NAMALWA (cell line): ENCODE measurements at places on chromosomes 7 and 10.
A peak's percentile ranks its signal among the peaks of the same experiment; 100 is the strongest.

DNA sequence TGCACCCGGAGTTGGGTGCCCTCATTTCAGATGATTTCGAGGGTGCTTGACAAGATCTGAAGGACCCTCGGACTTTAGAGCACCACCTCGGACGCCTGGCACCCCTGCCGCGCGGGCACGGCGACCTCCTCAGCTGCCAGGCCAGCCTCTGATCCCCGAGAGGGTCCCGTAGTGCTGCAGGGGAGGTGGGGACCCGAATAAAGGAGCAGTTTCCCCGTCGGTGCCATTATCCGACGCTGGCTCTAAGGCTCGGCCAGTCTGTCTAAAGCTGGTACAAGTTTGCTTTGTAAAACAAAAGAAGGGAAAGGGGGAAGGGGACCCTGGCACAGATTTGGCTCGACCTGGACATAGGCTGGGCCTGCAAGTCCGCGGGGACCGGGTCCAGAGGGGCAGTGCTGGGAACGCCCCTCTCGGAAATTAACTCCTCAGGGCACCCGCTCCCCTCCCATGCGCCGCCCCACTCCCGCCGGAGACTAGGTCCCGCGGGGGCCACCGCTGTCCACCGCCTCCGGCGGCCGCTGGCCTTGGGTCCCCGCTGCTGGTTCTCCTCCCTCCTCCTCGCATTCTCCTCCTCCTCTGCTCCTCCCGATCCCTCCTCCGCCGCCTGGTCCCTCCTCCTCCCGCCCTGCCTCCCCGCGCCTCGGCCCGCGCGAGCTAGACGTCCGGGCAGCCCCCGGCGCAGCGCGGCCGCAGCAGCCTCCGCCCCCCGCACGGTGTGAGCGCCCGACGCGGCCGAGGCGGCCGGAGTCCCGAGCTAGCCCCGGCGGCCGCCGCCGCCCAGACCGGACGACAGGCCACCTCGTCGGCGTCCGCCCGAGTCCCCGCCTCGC, at the start of gene EGFR:
Gene EGFR, plus strand, starts transcription at position 657 of the 830 bp plus-strand sequence. CDS start 261 bp downstream, outside the sequence.
- DNase-seq, result no peak

DNA sequence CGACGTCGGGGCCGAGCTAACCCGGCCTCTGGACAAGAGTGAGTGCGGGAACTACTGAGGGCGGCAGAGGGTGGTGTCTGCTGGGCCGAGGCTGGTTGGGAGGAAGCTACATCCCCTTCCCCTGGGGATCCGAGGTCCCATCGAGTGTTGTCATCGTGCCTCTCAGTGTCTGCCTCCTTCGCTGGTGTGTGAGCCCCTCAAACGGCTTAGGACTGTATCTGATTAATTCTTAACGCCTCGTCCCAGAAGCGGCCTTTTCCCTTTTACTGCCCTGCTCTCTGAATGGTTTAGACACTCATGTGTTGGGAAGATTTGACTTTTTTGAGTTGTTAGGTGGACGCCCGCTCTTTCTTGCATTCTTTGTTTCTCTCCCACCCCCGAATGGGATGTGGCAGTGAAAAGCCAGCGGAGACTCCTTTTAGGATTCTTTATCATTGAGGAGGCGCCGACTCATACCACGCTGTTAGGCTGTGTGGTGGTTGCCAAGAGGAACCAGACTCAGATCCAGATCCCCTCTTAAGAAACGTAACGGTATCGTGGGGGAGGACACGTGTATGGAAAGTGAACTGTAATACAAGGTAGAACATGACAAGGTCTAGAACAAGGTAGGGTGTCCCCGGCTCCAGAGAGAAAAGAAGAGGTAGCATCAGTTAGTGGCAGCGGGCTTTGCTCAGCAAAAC, 631 bp downstream of the SUPV3L1 start:
- DNase-seq, result peak; percentile 64

- DNase-seq, result peak; percentile 55
Measured at GRCh38 chr7:23369100-23369499, 70.0 kb downstream of the MALSU1 start.

DNA sequence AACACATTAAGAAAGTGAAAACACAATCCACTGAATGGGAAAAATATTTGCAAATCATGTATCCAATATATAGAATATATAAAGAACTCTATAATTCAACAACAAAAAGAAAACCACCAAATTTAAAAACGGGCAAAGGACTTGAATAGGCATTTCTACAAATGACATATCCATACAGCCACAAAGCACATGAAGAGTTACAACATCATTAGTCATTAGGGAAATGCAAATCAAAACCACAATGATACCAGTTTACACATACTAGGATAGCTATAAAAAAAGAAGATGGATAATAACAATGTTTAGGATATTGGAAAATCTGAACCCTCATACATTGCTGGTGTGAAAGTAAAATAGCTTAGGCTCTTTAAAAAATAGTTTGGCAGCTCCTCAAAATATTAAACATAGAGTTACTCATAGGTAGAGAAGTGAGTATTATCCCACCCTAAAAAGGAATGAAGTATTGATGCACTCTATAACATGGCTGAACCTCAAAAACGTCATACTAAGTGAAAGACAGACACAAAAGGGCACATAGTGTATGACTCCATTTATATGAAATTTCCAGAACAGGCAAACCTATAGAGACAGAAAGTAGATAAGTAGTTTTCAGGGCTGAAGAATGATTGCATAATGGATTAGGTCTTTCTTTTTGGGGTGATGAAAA, 4.5 kb downstream of the ZPBP start:
- DNase-seq, result no peak

DNA sequence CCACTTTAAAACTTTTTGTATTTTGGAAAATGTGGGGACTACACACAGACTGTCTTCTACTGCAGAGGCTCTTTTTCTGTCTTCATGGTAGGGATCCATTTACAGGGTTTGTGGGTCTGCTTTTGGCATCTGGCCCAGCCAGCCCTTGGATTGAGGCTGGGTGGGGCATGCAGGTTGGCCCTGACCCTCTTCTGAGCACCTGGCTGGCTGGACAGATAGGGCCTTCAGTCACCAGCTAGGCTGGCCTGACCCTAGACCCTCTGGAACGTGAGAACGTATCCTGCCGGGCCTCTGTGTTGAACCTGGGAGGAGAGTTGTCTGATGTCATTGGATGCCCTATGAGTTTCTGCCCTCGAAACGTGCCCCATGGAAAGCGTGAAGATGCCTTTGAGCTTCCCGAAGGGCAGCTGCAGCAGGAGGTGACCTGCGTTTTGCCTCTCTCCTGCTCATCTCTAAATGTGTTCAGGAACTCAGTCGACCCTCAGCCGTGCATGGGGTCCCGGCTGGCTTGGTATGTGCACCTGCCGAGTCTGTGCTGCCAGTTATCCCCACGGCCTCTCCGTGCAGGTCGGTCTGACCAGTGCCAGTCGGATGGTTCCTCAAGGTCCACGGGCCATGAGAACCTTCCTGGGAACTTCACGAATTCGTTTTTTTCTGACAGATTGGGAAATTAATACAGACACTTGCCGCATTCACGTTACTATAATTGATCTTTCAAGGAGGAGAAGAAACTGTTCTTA, 74.9 kb downstream of the MGMT start:
- DNase-seq, result no peak

- peak; percentile 84 for DNase-seq
Measured at GRCh38 chr10:123043409-123043925, 34.7 kb downstream of the ACADSB start.

DNA sequence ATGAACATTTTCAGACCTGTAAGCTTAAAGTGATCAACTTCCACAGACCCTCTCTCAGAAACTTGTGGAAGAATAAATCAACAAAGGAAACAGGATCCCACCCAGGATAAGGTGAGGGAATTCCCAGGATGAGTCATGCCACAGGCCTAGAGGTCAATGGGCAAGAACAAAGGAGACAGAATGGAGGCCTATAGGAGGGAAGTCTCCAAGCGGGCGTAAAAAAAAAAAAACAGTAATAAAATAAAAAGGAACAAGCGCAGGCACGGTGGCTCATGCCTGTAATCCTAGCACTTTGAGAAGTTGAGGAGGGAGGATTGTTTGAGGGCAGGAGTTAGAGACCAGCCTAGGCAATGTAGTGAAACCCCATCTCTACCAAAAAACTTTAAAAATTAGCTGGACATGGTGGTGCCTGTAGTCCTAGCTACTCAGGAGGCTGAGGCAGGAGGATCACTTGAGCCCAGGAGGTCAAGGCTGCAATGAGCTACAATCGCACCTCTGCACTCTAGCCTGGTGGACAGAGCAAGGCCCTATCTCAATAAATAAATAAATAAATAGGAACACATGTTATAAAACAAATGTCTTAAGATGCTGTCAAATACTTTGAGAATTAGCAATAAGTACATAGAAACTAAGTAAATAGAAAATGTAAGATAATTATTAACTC, 8.4 kb downstream of the SORBS1 start:
- no peak for DNase-seq

DNA sequence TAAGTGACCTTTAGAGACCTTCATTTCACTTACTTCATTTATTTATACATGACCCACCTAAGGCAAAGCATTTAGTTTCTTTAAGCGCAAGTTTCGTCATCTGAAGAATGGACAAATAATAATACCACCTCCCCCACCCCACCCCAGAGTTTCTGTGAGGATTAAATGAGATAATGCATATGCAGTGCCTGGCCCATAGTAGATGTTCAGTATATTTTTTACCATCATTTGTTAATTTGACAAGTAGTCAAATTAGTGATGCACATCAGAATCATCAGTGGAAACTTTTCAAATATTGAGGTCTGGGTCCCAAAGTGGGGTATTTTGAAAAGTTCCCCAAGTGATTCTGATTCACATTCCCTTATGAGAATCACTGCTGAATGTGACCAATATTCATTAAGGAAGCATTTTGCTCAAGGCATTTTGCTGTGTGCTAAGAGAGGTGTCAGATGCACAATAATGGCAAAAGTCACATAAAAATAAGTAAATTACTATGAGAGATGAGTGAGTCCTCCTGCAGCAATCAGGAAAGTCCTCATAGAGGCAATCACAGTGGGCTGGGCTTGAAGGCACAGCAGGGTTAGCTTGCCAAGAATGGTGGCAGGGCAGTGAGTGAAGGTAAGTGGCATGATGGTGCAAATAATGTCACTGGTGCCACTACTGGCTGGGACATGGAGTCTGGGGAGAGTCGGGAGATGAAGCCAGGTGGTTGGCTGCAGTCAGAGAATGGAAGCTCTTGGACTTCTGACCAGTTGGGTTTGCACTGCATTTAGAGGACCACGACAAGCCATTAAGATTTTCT, 244.1 kb downstream of the PTEN start:
- peak; percentile 53 for DNase-seq

GRCh38 chr7:46970476-46970875, 611.4 kb downstream of the TNS3 start:
- no peak for DNase-seq

- no peak for DNase-seq
Measured at GRCh38 chr7:20417260-20417659, 86.6 kb downstream of the ITGB8 start.

DNA sequence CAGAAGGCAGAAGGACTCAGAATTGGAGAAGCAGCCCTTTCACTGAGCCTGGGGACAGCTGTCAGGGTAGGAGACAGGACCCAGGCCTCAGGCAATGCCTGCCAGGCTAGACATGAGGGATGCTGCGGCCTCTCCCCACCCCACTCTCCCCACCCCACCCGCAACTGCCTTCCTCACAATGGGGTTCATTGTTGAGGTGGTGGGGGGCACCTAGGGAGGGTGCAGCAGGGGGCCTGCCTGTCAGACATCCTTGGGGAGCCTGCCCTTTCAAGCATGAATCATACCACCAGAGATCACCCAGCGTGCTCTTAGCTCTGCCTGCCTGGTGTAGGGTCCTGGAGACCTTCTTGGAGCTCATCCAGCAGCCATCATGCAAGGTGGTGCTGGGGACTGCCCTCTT, at the start of gene C10orf62:
Gene C10orf62, plus strand, starts transcription at position 243 of the 400 bp plus-strand sequence. CDS start 177 bp downstream, outside the sequence.
- DNase-seq, result no peak

- DNase-seq, result no peak
Measured at GRCh38 chr10:13105184-13105583, 5.2 kb downstream of the OPTN start.

DNA sequence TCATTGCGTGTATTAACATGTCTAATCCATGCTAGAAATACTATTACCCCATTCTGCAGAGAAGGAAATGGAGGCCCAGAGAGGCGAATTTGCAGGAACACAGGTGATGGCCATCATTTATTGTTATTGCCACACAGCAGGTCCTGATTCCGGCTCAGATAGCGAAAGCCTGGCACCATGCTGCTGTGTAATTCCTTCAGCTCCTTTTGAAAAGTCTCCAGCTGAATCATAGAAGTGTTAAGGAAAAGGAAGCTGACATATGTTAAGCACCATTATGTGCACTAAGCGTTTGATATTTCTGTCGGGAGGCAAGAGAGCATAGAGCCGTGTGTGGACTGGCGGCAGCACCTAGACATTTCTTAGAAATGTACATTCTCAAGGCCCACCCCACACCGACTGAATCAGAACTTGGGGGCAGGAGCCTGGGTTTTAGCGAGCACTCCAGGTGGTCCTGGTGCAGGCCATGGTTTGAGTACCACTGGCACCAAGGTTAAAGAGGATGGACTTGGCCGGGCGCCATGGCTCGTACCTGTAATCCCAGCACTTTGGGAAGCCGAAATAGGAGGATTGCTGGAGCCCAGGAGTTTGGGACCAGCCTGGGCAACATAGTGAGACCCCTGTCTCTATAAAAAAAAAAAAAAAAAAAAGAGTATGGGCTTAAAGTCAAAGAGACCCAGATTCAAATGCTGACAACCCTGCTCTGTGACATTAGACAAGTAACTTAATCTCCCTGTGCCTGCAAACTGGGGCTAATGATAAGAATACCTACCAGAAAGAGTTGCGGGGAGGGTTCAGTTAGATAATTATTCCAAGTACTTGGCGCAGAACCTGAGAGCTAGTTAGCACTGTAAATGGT, 52.2 kb downstream of the UNC5B start:
- DNase-seq, result no peak

DNA sequence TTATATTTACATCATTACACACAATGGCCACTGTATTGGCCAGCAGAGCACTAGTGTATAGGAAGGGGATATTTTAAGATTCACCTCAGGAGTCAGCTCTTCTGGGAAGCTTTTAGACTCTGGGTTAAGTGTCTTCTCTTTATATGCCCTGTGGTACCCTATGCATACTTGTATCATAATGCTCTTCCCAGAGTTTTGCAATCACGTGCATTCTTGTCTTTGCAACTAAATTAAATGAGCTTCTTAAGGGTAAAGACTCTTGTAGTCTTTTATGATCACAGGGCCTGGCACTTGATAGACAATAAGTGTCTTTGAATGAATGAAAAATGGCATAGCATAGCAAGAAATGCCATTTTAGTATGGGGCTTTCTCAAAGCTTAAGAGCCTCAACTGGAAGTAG, 35.4 kb upstream of the ARMS2 start:
- no peak for DNase-seq
